ENCODE measurements at places on chromosomes 5 and 9.
A peak's percentile ranks its signal among the peaks of the same experiment; 100 is the strongest.

DNA sequence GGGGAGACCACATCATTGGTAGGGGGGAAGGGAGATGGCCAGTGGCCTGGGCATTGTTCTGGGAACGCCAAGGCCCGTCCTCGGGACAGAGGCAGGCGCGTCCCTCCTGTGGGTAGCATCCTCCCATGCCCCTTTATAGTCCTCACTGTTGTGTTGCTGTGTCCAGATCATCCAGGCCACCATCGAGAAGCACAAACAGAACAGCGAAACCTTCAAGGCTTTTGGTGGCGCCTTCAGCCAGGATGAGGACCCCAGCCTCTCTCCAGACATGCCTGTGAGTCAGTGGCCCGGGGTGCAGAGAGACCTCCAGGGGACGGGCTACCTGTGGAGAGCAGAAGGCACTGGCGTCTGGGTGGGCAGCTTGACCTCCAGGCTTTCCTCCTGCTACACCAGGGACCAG, 38.4 kb upstream of the SUSD3 start:
- DNase-seq: no peak

DNA sequence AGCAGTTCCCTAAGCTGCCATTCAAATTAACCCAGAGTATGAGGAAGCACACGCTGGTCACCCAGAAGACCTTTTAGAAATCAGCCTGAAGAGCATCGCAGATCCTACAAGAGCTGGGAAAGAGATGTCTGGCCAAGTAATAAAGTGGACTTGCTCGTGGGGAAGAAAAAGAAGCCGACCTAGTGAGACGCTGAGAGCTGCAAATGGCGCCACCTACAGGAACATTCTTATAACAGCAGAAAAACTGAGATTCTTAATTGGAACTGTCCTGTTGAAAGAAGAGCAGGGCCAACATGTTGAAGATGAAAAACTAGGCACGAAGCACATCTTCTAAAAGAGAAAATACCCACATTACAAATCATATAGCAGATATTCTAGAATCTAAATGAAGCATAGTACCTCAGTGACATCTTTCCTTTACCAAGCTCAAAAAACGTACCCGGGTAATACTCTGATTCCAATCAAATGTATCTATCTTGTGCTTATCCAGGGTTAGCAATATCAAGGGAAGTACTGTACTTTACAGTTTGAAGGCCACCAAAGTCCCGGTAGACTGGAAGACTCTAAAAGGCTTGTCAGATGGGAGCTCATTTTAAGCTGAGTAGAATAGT, 3.9 kb upstream of the GNAQ start:
- DNase-seq: peak; percentile 78

GRCh38 chr5:147685993-147686392, 96.5 kb downstream of the JAKMIP2 start:
- DNase-seq: no peak

- no peak for DNase-seq
Observed at GRCh38 chr5:149581192-149581861, at the start of gene ARHGEF37. ARHGEF37 (plus strand) TSS chr5:149581498; CDS start chr5:149597770, 16,272 bp downstream.

DNA sequence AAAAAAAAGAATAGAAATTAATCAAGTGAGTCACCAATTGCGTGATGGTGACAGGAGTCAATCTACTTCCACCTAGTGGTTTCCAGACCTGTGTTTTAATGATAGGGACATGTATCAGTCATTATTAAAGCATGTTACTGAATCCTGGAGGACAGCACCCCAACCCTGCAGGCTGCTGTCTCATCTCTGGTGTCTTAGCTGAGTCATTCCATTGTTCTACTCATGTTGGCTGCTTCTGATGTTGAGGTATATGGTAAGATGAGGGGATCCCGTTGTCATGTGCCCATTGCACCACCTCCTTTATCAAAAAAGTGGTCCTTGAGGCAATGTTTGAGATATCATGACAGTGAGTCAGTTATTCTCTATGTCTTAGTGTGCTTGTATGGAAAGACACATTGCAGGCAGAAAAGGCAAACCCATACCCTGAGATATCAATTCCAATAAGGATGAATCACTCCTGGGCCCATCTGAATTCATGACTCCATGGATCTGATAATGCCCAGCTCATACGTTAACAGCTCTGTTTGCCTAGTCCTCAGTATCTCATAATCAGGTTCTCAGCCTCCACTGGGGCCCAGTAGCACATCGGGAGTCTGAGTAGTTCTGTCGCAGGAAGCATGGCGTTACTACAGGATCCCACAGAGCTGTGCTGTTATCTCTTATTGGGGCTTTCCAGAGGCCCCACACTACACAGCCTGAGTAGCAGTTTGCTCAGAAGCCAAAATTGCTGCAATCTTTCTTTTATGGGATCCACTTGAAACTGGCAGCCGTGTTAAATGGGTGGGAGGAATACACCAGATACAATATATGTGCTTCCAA, 31.2 kb downstream of the HMGCS1 start:
- DNase-seq: no peak

DNA sequence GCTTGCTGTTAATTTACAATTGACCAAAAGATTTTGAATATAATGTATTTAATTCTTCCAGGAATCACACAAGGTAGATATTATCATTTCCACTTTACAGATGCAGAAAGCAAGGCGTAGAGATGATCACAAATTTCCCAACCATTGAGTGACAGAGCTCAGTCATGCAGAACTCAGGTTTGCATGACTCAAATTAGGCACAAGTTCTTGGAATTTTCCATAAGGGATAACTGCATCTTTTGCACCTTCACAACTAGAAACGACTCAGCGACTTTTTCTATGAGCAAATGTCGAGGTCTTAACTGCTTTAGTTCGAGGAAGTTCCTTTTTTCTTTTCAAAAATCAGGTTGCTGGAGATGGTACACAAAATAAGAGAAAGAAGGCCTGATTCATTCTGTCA, 265.5 kb upstream of the PAPPA start:
- DNase-seq: no peak

- no peak for DNase-seq
Observed at GRCh38 chr9:108040783-108041182, 551.2 kb upstream of the KLF4 start.
